Left colon (tissue), 2 donors: ENCODE measurements at places on chromosomes 1 and 21.

- no peak for DNase-seq
Observed at GRCh38 chr1:37449936-37450335, 24.4 kb upstream of the ZC3H12A start.

DNA sequence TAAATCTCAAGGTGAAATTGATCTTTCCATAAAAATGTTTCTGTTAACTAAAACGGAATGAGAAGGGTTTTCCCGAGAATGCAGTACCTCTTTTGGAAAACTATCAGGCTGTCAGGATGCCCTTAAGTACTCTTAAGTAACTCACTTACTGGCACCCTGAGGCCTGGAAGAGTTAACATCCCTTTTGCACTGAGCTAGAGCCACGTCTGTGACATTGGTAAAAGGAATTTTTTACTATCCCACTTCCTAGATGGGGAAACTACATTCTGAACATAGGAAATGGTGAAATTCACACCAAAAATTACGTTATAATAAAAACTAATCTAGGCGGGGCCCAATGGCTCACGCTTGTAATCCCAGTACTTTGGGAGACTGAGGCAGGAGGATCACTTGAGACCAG, 39.7 kb upstream of the MAP10 start:
- no peak for DNase-seq

DNA sequence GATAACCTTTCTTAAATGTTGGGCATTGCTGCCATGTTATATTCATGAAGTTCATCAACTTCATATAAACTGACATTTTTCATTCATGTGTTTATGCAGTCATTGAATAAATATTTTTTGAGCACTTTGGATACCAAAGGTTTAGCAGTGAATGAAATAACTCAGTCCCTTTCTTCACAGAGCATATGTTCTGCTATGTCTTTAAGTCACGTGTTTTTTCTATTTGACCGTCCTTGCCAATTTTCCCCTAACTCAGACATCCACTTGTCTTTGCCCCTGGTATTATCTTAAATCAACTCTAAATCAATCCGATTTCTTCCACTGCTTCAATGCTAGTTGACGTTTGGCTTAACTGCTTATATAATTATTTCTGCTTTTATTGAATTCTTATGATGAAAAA, 16.6 kb downstream of the ADARB1 start:
- no peak for DNase-seq

DNA sequence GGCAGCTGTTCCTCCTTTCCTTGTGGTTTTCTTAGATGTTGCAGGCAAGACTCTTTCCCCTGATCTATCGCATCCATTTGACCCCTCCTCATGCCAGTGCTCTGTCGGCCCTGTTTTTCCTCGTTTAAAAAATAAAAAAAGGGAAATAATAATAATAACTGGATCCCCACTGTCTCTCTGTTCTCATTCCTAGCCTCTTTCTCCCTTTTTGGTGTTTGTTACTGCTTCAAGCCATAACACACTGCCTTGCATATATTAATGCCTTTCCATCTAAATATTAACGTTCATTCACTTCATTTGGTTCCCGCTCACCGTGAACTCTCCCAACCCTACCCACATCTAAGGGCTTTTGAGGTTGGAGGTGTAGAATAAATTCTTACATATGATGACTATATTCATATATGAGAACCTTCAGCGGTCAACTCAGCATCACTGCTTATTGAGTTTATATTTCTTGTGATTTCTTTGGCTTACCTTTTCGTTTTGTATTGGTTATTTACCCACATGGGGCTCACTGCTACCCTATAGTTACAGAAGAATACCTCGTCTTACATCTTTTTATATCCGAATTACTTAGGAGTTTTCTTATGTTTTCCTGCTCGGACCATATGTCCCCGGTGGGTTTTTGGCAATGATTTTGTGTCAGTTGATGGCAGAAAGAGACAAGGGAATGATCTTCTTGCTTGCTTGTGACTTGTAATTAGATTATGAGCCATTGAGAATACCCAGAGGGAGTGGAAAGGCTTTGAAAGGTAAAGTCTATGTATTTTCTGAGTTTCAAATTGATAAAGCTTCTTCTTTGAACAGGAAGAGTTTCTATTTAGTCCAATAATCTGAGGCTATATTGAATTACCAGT, 805 bp downstream of the ATG4C start:
- no peak for DNase-seq

GRCh38 chr1:59977075-59977410, 50.5 kb upstream of the CYP2J2 start:
- no peak for DNase-seq

- no peak for DNase-seq
Observed at GRCh38 chr1:61084491-61085031, 2.2 kb downstream of the NFIA start.

DNA sequence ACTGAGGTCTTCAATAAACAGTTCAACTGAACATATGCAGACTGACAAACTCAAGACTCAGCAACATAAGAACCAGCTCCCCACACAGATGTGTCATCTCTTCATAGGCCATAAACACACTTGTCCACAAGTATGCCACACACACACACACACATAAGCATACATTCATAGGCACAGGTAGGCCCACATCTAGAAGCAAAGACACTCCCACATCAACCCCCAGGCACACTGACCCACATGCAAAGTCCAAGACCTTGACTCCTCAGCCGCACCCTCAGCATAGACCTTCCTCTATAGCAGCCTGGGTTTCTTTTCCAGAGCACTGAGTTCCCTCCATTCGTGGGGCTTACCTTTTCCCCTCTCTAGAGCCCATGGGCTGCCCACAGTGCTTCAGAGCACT, 1.4 kb downstream of the LAD1 start:
- DNase-seq = peak; percentile 68

DNA sequence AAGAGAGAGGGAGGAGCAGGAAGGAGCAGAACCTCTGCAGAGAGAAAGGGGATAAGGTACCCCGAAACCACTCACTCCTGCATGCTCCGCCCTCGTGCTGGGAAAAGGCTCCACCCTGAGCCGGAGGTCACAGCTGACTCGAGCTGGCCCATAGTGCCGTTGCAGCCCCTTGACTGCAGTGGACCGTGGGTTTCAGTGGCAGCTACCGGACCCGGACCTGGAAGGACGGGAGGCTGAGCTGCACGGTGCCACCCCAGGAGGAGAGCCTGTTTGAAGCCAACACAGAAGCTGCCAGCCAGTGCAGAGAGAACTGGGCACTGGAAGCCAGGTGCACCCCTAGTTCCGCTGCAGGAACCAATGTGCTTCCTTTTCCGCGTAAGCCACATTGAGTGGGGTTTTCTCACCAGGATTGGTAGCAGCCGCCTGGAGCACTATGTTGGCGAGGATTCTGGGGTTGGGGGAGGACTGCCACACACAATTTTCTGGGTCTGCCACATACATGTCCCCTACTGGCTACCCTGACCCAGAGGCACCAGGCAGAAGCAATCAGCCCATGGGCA, 83.3 kb downstream of the FBXO2 start:
- DNase-seq = no peak

DNA sequence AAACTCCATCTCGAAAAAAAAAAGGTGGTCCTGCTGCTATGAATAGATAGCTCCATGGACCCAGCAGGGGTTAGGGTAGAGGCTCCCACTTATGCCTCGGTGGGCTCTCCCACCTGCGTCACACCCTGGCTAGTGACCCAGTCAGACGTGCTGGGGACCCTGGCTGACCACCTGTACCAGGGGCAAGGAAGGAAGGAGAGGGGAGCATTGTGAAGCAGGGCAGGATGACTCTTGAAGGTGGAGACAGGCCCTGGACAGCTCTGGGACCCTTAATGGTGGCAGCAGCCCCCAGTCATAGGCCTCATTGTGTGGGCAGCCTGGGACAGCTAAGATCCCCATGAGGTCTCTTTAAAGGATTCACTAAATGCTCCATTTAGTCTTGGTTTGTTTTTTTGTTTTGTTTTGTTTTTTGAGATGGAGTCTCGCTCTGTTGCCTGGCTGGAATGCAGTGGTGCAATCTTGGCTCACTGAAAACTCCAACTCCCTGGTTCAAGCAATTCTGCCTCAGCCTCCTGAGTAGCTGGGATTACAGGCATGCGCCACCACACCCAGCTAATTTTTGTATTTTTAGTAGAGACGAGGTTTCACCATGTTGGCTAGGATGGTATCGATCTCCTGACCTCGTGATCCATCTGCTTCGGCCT, 10.4 kb upstream of the SNAPIN start:
- no peak for DNase-seq

DNA sequence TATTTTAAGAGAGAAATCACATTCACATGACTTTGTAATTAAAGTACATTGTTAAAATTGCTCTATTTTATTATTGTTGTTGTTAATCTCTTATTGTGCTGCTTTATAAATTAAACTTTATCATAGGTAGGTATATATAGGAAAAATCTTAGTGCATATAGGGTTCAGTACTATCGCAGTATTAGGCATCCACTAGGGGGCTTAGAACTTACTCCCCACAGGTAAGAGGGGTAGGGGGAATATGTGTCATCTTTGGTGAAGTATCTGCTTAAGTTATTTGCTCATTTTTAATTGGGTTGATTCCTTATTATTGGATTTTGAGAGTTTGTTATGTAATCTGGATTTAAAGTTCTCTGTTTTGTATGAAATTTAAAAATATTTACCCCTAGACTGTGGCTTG, 385.2 kb downstream of the DUSP10 start:
- DNase-seq = no peak

- DNase-seq = peak; percentile 30
Observed at GRCh38 chr1:7454052-7454815, 316.9 kb upstream of the VAMP3 start.
